GM18507 (cell line): ENCODE measurements at places on chromosomes 6 and 20.

DNA sequence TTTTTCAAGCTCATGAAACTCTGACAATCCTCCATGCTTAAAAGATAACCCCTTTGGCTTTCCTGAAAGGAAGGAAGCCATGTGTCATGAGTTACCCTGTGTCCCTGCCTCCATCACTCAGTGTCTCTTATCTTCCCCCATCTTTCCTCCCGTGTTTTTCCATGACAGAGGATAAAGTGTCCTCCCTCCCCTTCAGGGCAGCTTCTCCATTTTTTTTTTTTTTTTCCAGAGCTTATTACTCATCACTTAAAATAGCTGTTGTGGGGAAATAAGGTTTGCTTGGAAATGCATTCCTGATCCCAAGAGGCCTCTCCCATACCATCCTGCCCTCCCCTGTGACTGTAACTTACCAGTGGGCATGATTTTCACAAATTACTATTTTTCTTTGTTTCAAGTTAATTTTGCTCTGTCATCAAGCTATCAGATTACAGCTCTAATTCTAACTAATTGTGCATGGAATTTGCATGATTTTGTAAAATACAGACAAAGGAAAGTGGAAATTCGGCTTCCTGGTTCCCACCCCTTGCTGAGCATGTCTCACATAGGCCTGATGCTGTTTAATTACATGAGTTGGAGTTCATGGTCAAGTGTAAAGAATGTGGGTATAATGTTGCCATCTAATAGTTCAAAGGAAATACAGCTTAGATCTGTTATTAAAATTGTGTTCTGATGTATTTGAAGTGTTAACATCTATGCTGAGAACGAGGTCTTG, 614.5 kb upstream of the FLRT3 start:
- no peak for DNase-seq

DNA sequence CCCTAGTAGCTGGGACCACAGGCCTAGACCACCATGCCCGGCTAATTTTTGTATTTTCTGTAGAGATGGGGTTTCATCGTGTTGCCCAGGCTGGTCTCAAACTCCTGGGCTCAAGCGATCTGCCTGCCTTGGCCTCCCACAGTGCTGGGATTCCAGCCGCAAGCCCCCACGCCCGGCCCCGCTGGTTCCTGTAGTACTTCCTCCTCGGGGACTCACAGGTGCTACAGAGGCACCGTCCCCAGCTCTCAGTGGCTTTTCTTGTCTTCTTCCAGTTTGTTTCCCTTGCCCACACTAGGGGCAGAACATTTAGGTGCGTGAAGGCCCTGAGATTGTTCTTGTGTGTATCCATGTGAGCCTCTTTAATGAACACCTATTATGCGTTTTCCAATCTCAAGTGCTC, 773 bp upstream of the ZBP1 start:
- DNase-seq, result no peak

DNA sequence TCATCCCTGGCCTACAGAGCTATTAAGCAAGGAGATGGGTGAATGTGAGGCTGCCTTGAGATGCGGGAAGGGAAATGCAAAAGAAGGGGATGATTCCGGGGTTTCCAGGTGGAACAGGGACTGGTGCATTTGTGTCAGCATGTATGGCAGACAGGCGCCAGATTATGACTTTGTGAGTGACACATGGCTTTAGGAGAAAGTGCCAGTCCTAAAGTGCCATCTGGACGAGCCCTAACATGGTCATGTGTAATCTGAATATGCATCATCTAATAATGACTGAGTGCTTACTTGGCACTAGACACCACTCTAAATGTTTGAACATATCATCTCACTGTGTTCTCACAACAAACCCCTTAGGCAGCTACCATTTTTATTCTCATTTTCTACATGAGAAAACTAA, 195.0 kb upstream of the TSHZ2 start:
- no peak for DNase-seq

DNA sequence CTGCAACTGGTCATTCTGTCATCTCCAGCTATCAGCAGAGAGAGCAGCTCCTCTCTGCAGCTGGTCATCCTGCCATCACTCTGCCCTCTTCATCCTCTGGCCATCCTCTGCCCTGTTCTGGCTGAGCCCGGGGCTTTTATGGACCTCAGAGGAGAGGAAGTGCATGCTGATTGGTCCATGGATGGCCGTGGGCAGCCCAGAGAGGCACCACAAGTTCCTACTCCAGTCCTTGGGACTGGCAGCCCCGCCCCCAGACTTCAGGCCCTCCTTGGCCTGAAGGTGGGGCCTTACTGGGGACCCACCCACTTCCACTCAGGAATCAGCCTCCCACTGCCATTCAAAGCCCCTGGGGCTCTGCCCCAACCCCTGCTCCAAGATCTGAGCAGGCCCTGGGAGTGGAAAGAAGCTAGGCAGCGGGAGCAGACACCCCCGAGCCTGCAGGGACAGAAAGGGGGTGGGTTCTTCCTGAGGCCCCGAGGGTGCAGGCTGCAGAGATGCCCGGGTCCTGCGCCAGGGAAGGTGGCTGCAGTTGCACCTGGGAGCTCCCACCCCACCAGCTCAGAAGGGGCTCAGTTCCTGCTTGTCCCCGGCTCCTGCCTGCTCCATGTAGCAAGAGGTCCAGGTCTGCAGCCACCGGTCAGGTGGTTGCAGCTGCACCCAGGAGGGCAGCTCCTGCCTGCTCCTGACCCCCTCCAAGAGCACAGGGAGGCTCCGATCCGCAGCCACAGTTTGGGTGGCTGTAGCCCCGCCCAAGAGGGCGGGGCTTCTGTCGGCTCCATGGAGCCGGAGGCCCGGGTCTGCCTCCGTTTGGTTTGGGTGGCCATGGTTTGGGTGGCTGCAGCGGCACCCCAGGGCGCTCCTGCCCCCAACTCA, 34.1 kb upstream of the HMGA1 start:
- DNase-seq, result no peak

- DNase-seq, result peak; percentile 12
These were observed 36.3 kb upstream of the SIRT5 start for GRCh38 chr6:13538084-13538483.

GRCh38 chr6:17081860-17082508, 19.9 kb upstream of the STMND1 start:
- DNase-seq, result no peak

GRCh38 chr6:13395272-13396237, 67.2 kb upstream of the TBC1D7 start:
- no peak for DNase-seq

- DNase-seq, result no peak
These were observed 237.7 kb downstream of the FOXA2 start for GRCh38 chr20:22346716-22347115.

- no peak for DNase-seq
These were observed 22.6 kb downstream of the TRERF1 start for GRCh38 chr6:42429042-42429585.

- no peak for DNase-seq
These were observed 113.5 kb upstream of the BTN3A2 start for GRCh38 chr6:26251354-26252076.
